ENCODE measurements at places on chromosomes 5 and 9.

DNA sequence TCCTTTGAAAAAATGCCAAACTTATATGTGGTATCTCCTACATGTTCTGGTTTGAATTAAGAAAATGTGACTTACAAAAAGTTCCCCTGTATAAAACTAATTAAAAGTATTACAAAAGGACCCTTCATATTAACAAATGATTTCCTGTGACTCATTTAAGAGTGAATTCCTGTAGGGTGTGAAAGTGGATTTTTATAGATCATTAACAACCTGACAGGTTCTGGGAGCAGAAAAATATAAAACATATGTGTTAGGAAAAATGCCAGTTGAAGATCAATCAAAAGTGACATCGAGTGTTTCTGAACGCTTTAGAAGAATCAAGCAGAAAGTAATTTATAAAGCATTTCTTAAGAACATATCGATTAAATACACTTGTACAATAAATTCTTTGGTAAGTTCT is 35.5 kb downstream of the CAMK4 start:
- no peak for DNase-seq

GRCh38 chr9:116237456-116237855 is 83.9 kb downstream of the PAPPA start:
- DNase-seq: no peak

- no peak for DNase-seq
Measured at GRCh38 chr9:137463931-137464290, 4.8 kb upstream of the NSMF start.

DNA sequence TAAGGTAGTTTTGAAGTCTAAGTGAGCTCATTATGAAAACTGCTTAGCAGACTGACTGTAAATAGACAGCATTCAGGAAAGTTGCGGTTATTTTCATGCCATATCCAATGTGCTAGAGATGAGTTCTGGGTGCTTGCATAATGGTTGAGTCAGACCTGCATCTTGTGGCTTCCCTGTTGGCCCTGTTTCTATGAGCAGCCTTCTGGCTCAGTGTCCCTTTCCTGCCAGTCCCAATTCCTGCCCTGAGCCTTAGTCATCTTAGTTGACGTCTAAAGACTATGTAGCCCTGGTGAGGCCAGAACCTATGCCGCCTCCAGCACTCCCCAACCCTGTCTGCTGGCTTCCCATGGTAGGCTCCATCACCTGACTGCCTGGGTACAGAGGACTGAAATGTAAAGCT is 76.3 kb upstream of the TNFSF8 start:
- no peak for DNase-seq

DNA sequence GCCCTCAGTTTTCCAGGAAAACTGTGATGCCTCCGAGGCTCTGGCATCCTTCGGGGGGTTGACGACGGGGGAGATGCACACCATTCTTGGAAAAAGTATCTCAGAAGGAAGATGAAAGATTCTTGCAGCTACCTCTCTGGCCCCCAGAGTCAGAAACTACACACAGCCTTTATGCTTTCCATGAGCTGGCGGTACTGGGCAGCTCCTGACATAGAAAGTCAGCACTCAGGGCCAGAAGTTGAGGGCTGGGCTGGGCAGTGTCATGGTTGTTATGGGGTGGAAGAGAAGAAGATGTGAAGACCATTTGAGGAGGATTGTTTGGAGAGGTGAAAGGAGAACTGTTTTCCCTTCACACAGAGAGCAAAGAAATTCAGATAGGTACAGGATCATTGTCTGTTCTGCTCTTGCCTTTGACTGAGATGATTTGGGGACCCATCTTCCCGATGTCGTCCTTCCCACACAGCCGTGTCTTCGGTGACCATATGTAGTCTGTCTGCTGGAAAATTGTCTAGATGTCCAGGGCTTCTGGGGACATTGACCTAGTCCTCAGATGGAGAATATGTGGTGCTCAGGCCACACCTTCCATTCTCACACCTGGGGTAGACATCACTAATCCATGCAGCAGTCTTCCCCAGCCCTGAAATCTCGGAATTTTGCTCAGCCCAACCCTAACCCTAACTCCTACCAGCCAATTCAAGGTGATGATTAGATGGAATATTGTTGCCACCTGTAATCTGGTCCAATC is 237.1 kb downstream of the CACNA1B start:
- DNase-seq: no peak
